ENCODE measurements at places on chromosomes 5 and 9.
A peak's percentile ranks its signal among the peaks of the same experiment; 100 is the strongest.

DNA sequence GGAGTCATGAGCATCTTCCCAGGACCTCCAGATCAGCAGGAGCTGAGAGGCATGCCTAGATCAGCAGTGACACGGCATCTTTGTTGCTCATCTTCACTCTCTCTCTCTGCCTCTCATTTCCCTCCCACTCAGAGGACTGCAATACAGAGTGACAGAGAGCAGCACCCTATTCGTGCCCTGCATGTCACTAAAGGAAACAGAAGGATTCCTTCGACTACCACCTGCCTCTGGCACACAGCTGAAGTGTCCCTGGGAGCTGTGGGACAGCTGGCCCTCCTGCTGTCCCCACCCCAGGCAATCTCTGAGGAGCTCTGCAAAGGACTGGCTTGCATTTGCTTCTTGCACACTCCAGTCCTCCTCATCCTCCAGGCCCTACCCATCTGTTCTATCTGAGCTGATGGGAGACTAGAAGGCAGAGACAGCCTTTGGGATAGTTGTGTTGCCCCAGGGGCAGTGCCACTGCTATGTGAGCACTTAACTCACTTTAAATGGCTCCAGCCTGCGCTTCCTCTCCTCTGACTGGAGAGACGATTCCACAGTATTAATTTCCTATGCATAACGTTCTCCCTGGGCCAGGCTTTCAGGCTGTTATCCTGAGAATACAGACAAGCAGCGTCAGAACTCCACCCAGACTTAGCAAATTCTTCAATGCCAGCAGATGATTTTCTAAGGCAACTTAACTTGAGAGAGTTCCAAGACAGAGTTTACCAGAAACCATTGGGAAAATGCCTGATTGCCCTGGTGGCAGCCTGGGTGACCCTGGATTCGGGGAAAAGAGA is 167.6 kb upstream of the MAP1B start:
- DNase-seq: no peak

DNA sequence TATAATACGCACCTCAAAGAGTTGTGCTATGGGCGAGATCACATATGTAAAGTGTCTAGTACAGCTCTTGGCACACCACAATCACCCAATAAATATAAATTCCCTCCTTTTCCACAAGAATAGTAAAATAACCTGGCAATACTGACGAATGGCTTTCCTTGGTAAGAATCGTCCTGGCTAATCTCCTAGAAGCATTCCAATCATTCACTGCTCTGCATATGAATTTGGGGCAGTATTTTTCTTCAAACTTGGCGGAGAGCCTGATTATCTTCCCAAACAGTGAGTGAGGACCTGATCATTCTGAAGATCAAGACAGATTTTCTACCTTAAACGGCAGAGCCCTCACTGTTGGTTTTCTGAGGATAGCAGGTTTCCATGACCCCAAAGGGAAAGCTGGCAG is 96.0 kb downstream of the TMEM215 start:
- DNase-seq: no peak

- no peak for DNase-seq
Measured at GRCh38 chr5:137800700-137801411, 46.7 kb upstream of the HNRNPA0 start.

- no peak for DNase-seq
Measured at GRCh38 chr9:72909428-72909827, 43.4 kb downstream of the ALDH1A1 start.

- no peak for DNase-seq
Measured at GRCh38 chr9:114050226-114050568, 27.9 kb downstream of the AMBP start.

GRCh38 chr5:65483546-65484346 is 2.0 kb upstream of the ADAMTS6 start:
- DNase-seq: peak; percentile 92

Data from kidney glomerular epithelial cell (primary cell).